ENCODE measurements at places on chromosomes 16 and 17.

- DNase-seq, result no peak
Observed at GRCh38 chr17:68595986-68596385, 5.2 kb downstream of the FAM20A start.

- no peak for DNase-seq
Observed at GRCh38 chr16:11250091-11250785, 5.8 kb downstream of the SOCS1 start.

DNA sequence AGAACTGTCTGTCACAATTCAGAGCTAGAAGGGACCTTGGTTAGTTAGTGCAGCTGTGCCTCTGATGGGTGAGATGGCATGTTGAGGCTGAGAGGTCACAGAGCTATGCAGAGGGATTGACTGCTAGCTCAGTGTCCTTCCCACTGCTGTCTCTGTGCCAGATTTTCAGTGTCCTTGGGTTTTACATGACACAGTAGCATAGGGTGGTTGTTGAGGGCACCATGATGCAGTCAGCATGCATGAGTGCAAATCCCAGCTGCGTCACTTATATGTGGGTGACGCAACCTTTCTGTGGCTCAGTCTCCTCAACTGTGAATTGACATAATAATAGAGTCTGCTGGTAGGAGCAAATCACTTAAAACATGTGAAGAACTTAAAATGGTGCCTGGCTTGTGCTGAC is 2.7 kb downstream of the MT1A start:
- DNase-seq, result no peak

DNA sequence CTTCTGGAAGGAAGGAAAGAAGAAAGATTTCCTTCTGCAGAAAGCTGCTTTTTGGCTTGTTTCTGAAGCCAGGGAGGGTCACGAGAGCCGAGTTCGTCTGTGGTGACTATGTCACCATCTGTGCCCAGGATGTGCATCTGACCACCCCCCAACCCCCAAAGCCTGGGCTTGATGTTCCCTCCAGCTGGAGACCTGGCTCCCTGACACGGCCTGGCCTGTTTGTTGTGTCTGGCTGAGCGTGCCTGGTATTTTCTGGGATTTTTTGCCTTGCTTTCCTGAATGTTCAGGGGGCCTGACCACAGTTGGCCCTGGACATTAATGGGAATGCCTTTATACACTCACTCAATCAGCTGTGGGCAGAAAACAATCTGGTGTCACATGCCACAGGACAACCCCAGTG is 38.9 kb downstream of the LGALS9 start:
- DNase-seq, result no peak

GRCh38 chr17:70201872-70202419 is 32.6 kb downstream of the KCNJ2 start:
- no peak for DNase-seq

- no peak for DNase-seq
Observed at GRCh38 chr16:48978501-48978900, 303.1 kb downstream of the CBLN1 start.

DNA sequence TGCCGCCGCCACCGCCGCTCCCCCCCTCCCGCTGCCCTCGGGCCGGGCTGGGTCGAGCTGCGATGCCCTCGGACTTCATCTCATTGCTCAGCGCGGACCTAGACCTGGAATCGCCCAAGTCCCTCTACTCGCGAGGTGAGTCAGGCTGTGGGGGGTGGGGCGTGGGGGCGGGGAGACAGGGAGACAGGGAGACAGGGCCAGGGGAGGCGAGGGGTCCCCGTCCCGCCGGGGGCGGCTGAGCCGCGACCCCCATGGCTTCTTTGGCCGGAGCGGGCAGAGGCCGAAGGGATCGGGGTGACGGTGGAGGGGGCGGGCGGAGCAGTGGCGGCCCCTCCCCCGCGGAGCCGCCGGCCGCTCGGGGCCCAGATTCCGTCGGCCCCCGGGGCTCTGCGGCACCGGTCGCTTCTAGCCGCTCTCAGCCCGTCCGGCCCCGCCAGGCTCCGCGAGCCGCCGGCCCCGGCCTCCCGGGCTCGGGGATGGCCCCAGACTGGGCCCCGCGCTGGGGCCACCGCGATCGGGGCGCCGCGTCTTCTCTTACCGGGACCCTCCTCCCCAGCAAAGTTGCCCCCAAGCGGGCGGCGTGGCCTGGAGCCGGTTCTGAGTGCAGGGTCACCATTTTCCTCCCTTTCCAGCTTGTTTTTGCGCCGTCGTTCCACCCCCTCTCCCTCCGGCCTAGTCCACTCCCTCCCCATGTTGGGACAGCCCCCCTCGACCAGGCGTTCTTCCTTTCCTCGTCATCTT is 644 bp downstream of the NFAT5 start:
- DNase-seq, result no peak

DNA sequence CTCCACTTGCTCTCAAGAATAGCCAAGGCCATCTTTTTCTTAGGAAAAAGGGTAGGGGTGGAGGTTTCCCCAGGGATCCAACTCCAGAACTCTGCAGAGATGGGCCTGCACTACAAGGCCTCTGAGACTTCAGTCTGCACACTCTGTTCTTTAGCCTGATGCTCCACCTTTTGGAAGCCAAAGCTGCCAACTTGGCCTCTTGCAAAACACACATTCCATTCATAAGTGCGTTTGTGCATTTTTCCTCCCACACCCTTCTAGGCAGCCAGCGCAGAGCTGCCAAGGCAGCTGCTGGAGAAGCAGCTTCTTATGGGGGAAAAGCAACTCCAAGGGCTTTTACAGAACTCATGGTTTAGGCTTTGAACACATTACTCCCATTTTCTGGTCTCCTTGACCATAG is 45.3 kb downstream of the REXO5 start:
- no peak for DNase-seq

GRCh38 chr16:56792967-56793366 is 63.0 kb downstream of the NUP93 start:
- no peak for DNase-seq

GRCh38 chr16:24670623-24671454 is 58.6 kb upstream of the TNRC6A start:
- no peak for DNase-seq

- DNase-seq, result peak; percentile 25
Observed at GRCh38 chr17:69335058-69335457, 8.1 kb upstream of the ABCA5 start.

DNA sequence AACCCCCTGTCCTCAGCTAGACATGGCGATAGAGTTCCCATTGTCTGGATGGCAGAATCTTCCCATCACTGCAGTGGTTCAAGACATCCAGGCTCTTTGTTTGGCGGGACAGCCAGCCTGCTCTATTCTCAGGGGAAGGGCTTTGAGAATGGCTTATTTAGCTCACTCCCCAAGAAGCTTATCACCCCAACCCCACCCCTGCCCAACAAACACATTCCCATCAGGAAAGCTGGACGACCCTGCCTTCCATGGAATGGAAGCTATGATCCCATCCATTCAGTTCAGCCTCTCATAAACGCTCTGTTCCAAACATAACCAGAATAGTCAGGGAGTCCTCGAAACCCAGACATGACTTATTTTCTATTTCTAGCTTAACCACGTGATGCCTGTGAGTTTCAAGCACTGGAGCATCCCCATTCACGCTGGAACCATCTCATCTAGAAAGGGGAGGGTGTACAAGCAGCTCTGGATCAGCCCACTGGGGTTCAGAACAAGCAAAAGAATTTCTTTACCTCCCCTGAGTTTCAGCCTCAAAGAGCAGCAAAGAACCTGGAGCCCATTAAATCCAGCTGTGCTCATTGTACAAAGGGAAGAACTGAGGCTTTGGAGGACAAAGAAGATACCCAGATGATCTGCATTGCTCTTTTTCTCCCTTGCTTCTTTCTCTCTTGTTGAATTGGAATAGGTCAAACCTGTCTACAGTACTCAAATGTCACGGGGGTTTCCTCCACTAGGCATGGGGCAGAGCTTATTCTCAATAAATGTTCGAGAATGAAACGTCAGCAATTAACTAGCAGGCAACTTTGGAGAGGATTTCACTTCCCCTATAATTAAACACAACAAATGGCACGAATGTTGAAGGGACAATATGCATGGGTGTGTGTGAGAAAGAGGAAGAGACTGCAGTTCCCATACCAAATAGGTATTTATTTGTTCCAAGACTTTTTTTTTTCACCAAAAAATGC is 93.1 kb downstream of the XYLT1 start:
- DNase-seq, result peak; percentile 39

GRCh38 chr16:67593701-67594100 is 31.4 kb downstream of the CTCF start:
- DNase-seq, result no peak

- DNase-seq, result no peak
Observed at GRCh38 chr17:12996357-12996756, 21.5 kb downstream of the ELAC2 start.

DNA sequence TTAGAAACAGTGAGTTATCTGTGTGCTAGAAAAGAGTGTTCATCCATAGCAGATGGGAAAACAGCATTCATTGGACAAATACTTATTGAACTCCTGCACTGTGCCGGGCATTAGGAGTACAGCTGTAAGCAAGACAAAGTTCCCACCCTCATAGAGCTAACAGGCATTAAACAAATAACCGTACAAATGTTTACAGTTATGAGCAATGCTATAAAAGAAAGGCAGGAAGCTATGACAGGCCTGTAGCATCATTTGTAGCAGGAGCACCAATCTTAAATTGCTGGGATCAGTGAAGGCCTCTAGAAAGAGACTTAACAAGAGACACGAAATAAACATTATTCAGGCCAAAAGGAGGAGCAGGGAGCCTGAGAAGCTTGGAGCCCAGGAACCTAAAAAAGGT is 15.6 kb downstream of the SDR42E1 start:
- no peak for DNase-seq

DNA sequence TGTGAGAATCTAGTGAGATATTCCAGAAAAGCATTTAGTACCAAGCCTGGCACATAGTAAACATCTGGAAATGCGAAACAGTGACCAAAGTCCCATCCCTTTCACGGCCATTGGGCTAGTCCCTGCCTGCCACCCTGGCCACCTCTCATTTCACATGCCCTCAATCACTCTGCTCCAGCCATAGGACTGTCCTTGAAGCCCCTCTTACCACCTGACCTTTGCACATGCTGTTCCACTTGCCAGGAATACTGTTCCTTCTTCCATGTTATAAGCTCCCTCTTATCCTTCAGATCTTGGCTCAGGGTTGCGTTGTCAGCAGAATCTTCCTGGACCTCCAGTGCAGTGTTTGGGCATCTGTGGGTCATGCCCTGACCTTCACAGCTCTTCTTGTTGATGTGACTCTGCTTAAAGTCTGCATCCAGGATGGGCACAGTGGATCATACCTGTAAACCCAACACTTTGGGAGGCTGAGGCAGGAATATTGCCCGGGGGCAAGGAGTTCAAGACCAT is 2.1 kb downstream of the MYO15A start:
- DNase-seq, result no peak

GRCh38 chr16:85157813-85158742 is 45.8 kb upstream of the CIBAR2 start:
- DNase-seq, result peak; percentile 28

- DNase-seq, result no peak
Observed at GRCh38 chr16:11734025-11734652, 8.5 kb downstream of the TXNDC11 start.

DNA sequence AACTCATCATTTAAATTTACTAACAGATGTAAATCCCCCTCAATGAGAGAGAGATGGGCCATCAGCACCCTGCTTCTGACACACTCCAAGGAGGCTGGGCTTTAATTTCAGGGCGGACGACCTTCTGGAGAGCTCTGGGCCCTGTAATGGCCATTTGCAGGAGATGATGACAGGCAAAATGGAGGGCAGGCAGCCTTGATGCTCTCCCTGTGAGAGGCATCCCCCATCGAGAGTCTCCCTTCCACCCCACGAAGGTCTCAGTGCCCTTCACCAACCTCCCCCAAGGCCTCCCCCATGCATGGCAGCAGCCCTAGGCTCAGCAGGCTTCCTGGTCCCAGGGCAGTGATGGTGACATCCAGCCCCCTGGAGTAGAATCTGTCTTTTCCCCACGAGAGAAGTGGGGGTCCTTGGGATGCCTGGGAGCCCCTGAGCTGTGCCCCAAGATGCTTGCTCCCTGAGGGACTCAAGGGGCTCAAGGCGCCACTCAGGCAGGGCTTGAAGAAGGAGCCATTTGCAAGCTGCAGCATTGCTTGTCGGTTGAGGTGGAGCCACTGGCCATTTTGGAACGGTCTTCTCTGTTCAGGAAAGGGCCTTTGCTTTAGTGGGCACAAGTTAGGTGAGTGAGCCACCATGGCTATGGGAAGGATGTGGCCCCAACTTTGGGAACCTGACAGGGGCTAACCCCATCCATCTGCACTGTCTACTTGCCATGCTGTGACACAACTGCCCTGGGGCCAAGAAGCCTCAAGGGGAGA is 82.6 kb downstream of the C16orf78 start:
- peak; percentile 2 for DNase-seq
